HT1080 (cell line): ENCODE measurements at places on chromosomes 16 and 17. TPM values are rescaled to one million over a fixed set of nuclear protein-coding genes. Genes with fewer than 3 reads are reported as not detected.

TAT gene
- not detected in 2 replicates for total RNA-seq

- DNase-seq, result no peak
Observed at GRCh38 chr17:4766723-4767122, 5.0 kb upstream of the TM4SF5 start.

GRCh38 chr16:30187971-30188561, 4.7 kb downstream of the CORO1A start:
- DNase-seq, result no peak

NPIPB9 gene
- total RNA-seq, result 0.33 and 0.40 TPM in 2 replicates

PROCA1 gene
- 0.80 and 1.3 TPM in 2 replicates for total RNA-seq

C16orf92 gene
- not detected in 2 replicates for total RNA-seq

DNA sequence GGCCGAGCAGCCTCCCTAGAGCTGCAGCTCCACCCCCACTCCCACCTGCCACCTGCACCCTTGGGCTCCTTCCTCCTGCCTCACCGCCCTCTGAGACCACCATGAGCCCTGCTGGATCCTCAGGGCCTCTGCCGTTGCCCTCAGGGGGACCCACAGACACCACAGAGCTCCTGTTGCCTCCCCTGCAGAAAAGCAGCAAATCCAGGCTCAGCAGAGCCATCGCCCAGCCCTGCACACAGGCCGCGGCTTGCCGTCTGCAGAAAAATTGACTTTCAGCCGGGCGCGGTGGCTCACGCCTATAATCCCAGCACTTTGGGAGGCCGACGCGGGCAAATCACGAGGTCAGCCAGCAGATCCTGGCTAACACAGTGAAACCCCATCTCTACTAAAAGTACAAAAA, 7.0 kb upstream of the PPP1R27 start:
- no peak for DNase-seq

DNA sequence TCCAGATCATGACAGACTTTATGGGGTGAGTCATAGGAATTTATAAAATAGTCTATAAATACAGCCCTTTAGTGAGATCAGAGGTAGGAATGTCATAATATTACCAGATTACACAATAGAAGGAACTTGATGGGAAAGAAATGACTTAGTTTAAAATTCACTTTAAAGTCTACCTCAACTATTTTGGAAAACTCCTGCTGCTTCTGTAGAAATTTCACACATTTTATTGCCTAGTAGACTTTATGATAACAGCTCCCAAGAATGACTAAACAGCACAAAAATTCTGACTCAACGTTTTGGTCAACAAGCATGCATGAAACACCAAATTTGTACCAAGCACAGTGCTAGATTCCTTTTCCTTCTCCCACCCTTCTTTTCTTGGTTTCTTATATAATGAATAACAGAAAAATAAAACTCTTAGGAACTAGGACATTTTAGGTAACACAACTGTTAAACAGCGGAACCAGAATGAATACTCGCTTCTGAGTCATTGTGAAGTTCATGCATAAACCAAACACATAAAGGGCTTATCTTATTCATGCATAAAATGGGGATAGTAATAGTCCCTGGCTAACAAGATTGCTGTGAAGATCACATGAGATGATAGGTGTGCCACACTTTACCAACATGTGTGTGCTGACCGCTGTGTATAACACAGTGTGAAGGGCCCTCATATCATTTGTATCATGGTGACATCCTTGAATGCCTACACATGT, 243.9 kb downstream of the CDH8 start:
- peak; percentile 90 for DNase-seq

GRCh38 chr16:79067600-79067999, 532.9 kb downstream of the MAF start:
- no peak for DNase-seq

UBE2O gene
- 17.3 and 18.9 TPM in 2 replicates for total RNA-seq

DNA sequence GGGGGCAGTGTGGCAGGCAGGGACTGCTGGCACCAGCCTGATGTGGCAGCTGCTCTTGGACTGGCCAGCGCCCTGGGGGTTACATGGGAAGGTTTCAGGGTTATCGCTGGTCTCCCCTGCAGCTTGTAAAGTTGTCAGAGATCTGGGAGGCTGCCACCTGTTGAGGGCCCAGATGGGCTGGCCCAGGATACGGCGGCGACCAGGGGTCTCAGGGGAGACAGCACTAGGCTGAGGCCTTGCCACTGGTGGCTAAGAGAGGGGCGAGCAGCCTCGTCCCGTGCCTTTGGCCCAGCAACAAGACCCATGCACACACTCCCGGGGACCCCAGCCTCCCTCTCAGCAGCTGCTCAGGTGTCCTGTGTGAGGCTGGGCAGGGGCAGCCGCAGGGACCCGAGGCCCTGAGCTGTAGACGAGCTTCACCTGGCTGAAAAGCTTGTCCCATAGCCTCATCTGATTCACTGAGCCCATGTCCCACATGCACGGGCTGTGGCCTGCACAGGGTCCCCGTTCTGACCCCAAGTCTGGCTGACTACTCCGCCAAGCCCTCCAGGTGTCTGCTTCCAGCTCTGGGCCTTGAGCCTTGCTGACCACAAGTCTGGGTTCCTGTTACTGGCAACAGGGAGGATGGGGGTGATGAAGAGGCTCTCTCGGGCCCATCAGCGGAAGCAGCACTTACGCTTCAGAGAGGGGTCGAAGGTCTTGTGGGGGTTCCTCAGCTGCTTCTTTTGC, 6.2 kb downstream of the DUS1L start:
- DNase-seq, result no peak

MYH8 gene
- not detected in 2 replicates for total RNA-seq

DNA sequence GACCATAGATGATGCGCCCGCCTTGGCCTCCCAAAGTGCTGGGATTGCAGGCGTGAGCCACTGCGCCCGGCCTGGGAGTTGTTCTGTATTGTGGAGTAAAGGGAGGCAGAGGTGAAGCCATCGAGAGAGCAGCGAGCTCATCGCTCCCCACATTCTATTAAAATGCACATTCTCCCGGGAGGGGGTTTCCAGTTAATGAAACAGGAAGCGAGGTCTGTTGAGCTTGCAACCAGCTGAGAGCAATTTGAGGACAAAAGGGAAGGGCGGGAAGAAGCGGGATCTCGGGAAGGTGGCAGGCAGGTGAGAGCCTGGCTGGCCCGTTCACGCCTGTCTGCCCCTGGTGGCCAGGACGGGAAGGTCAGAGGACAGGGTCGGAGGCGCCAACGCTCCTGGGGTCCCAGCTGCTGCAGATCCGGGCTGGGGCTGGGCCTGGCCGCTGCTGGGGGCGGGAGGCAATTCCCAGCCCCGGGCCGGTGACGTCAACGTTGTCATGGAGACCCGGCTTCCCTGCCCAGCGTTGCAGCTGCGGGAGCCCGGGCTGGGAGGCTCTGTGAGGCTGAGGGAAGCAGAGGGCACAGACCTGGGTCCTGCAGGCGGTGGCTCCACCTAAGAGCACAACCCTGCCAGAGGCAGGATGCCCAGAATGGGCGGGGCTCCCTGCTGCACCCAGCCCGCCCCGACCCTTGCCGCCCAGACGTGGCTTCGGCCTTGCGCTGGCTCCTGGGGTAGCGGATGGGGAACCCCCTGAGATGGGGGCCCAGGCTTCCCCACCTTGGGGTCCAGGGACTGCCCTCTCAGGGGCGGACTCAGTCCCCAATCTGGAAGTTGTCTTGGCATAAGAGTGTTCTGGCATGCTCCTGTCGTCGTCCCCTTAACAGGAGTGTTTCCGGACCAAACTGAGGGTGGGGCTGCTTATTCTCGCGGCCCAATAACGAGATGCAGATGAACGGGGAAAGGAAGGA, 48.7 kb upstream of the PLCG2 start:
- DNase-seq, result peak; percentile 75

ZFP3 gene
- total RNA-seq, result not detected in 2 replicates

DNA sequence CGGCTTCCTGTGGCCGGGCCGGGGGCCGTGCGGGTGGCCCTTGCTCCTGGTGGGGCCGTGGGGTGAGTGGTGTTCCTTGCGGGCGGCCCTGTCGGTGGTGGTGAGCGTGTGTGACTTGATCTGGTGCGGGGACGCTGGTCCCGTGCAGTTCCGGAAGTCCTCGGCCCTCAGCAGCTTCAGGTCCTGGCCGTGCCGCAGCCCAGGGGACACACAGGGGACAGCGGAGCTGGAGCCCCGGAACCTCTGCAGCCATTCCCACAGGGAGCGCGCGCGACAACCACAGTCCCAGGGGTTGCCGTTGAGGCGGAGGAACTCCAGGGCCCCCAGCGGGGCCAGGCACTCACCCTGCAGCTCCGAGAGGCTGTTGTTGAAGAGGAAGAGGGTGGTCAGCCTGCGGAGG, 88.4 kb downstream of the RTN4RL1 start:
- no peak for DNase-seq

DNA sequence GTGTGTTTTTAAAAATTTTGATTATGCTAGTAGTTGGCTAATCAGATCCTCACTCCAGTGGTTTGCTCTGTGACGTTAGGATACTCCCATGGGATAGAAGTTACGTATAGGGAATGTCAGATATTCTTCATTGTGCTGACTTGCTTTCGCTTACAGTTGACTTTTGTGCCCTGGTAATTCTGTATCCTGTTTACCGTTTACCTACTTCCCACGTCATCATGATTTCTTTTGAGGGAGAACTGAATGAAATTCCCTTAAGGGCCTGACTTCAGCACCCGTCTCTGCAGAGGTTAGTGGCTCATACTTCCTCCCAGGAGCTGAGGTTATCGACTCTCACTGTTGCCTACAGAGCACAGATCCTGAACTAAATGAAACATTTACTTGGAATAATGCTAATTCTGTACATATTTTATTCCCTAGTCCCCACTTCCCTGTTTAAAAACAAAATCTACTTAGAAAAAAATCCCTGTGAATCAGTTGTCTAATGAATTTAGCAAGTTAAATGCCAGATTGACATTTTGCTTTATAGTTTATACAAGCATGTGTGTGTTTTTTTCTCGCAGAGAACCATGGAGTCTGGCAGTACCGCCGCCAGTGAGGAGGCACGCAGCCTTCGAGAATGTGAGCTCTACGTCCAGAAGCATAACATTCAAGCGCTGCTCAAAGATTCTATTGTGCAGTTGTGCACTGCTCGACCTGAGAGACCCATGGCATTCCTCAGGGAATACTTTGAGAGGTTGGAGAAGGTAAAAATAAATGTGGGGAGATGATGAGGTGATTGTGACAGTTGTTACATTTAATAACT, 2.8 kb downstream of the PRKAR1A start:
- DNase-seq, result no peak

C16orf95 gene
- total RNA-seq, result 7.0 and 9.1 TPM in 2 replicates

TBC1D3 gene
- total RNA-seq, result 0.20 TPM in 1 of 2 replicates, not detected in the other

KRTAP9-8 gene
- total RNA-seq, result not detected in 2 replicates

GRCh38 chr17:9844153-9844552, 18.4 kb downstream of the GLP2R start:
- DNase-seq, result no peak

DNA sequence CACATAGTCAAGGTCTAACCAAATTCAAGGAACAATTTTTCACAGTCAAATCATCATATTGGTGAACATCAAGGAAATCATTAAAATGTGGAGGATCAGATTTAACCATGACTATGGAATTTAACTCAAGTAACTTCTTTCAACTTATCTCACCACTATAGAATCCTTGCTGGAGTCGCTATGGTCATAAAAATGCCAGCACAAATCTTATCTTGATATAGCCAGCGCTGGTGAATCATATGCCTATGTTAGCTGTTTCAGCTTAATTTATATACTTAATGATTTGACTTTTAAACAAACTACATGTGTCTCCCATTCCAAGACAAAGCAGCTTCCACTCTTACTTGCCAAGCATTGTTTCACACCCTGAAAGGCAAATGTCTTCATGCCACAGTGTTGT, 416.4 kb downstream of the CDH11 start:
- DNase-seq, result no peak

DNA sequence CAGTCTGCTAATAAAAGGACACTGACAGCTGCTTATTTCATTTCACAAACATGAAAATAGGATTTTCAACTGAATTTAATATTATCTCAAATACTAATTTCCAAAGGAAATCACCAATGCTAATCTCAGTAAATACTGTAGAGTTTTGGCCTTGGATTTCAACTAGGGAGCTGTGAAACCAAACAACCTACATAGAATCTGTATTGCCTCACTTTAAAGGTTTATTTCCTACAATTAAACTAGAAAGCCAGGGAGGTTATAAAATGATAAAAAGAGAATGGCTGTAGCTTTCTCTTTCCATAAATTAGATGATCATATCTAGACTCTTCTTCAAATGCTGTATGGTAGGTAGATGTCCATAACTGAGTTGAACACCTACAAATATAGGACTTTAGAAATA, 82.8 kb downstream of the SKAP1 start:
- DNase-seq, result no peak

DNA sequence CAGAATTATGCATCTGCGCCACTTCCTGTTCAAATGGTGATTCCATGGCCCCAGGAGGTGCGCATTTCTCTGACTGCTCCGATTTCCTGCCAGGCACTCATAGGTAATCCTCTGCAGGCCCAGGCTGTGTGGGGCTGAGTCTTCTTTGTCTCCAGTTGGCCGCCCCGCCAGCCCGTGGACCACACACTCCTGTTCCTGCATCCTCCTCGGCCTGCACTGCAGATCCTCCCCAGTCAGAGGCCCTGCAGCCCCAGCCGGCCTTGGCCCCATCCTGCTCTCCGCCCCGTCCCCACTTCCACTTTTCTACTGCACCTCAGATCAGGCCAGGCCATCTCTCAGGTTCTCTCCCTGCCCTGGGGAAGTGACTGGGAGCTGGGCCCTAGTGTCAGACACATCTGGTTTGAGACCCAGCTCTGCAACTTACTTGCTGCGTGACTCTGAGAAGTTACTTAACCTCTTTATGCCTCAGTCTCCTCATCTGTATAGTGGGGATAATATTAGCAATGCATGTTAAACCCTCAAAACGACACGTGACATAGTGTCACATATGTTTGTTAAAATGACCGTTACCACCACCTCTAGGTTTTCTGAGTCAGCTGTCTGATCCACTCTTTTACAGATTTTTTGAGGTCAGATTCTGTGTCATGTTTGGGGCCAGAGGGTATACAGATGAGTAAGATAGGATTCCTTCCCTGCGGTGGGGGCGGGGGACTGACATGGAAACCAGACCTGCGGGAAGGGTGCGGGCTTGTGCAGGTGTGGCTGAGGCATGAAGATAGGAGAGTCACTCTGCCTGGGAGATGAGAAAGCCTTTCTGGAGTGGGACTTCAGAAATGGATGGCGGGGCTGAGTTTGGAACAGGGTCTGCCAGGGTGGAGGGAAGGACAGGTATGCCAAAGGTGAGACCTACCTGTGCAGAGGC, 12.8 kb downstream of the RAB11FIP4 start:
- DNase-seq, result no peak
